ENCODE measurements at places on chromosomes 12 and 14.
A peak's percentile ranks its signal among the peaks of the same experiment; 100 is the strongest.

DNA sequence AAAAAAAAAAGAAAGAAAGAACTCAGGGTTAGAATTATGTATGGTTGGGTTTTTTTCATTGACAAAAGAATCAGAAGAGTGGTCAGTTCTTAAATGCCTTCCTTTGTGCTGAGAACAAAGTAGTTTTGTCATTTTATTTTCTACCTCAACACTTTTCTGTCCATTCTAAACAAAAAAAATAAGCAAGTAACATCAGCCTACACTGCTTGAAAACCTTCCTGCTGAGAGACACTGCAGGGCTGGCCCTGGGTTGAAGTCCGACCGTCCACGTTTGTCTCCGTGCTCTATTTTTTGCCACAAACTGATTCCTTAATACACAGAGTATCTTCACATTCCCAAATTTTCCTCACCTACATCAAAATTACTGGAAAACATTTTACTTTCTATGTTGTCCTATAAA lies 211.6 kb upstream of the PDZRN4 start:
- DNase-seq: no peak

DNA sequence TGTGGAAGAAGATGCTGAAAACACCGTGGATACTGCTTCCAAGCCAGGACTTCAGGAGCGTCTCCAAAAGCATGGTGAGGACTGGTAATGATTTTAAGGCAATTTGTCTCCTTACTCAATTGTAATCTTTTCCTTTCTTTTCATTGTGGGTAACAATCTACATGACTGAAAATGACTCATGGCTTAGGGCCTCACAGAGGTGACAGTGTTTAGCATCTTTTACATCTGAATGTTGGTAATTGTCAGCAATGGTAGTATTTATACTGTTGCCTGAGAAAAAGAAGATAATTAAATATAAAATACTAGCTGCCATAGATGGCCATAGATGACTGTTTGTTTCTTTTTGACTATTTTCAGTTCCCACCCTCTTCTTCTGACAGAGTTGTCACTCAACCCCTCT lies 31.6 kb downstream of the TULP3 start:
- DNase-seq: no peak

DNA sequence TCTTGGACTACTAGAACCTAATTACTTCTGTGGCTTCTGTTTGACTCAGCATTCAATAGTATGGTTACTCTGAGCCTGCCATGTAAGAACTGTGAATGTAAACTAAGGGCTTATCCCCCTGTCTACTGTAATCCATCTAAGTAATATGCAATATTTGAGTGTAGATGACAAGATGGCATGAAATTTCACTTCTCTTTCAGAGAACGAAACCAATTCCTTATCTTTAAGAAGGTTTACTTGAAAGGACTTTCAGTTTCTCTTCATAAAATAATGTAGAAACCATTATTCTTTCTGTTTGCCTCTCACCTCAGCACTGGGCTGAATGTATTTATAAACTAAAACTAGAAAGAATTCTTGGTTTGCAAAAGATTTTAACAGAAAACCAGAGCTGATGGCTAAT lies 60.4 kb upstream of the ARID2 start:
- DNase-seq: no peak

DNA sequence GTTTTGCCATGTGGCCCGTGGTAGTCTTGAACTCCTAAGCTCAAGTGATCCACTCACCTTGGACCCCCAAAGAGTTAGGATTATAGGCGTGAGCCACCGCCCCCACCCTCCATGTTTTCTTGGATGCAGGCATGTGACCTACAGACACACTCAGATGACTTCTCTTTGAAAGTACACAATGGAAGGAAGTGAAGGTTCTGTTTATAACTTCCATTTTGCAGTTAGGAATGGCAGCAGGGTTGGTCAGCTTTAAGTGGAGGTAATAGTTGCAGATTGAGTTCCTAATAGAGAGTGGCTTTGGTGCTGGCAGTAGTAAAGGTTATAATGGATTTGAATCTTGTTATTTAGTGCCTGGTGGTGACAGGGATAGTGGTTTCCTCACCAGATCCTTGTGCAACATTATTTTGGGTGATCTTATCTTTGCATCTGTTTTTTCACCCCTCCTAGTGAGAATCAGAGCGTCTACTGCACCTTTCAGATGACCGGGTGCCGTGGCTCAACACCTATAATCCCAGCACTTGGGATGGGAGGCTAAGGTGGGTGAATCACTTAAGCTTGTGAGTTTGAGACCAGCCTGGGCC lies 15.3 kb downstream of the LARP4 start:
- no peak for DNase-seq

DNA sequence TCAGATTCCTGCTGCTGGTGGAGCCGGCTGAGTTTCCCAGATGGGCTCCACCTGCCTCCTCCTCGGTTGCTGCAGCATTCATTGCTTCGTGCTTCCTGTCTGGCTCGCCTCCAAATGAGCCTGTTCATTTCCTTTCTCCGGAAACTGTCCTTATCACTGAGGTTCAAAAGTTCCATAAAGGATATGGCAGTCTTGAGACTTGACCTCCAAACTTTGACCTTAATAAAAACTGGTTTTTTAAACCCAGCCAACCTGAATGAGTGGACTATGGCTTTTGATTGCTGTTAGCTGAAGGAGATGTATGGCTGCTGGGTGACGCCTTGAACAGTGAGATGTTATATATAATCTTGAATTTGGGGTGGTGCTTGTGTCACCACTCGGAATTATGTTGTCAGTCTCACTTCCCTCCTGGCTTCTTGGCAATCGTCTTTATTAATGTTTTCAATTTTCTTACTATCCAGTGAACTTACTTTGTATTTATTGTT lies 62.7 kb downstream of the RASSF3 start:
- DNase-seq: peak; percentile 59

- DNase-seq: no peak
Observed at GRCh38 chr14:81655423-81656314, 122.0 kb upstream of the SEL1L start.

GRCh38 chr12:6548966-6549683 lies 6.7 kb downstream of the IFFO1 start:
- DNase-seq: no peak

DNA sequence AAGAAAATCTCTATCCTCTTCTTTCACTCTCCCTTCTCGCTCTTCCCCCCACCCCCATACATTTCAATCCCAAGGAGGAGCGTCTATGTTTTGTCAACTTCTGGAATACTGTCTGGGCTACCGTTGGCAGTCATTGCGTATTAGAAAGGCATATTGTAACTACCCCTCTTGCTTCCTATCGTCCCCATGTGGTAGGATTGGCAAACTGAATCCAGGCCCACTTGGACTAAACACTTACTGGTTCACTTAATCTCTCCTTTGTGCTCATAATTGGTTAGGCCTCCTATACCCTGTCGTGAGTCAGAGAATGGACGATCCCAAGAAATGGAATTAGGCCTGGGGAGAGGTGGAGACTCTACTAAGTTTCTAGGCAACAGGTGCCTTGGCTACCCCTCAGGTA lies 68.8 kb upstream of the SLC8A3 start:
- DNase-seq: no peak

DNA sequence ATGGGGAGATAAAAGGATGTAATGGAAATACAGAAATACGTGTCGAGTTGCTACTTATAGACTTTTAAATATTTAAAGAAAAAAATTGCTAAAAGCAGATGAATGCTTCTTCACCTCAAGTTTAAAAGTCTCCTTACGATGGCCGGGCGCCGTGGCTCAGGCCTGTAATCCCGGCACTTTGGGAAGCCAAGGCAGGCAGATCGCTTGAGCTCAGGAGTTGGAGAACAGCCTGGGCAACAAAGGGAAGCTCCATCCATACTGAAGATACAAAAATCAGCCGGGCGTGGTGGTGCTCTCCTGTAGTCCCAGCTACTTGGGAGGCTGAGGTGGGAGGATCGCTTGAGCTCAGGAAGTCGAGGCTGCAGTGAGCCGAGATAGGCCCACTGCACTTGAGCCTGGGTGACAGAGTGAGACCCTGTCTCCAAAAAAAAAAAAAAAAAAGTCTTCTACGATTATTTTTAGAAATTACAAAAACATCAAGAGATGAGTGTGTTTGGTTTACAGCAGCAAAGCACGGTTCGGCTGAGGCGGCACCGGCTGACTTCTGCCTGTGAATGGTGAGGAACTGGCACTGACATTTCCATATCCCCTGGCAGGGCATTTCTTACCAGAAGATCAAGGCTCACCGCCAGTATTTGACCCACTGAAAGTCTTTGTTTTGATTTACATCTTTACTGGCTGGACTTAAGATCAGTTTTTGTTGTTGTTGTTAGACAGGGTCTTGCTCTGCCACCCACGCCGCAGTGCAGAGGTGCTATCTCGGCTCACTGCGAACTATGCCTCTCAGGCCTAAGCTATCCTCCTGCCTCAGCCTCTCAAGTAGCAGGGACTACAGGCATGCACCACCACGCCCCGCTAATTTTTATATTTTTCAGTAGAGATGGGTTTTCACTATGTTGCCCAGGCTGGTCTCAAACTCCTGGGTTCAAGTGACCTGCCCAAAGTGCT lies 3.9 kb upstream of the MTA1 start:
- no peak for DNase-seq

DNA sequence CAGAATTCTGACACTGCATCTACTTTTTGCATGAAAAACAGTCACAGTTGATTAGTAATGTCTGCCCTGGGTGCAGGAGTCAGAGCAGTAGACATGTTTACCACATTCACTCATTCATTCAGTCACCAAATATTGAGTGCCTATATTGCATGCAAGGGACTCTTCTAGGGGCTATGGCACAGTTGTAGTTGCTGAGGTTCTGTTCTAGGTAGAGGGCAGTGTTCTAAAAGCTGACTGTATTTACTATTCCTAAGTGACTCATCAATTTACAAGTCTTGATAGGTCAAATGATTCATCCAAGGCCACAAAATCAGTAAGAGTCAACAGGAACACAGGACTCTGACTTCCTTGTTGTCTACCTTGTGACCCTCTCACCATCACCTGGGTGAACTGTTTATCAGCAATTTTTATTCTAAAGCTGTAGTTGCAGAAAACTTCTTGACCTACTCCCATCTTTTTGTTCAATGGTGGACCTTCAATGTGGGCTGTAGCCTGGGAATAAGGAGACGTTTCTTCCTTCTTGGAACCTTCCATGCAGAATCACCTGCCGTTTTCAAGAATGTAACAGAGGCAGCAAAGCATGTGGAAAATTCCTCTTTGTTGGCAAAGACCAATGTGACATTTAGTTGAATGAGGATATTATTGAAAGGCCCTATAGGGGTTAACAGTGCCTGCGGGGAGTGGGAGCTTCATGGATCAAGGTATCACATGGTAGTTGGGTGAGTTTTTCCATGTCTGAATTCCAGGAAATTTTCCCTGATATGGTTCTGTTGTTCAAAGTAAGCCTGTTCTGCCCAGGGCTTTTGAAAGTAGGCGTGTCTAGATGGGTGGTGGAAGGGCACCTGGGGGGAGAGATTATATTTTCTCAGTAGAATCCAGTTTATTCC lies 223.2 kb downstream of the KTN1 start:
- no peak for DNase-seq

DNA sequence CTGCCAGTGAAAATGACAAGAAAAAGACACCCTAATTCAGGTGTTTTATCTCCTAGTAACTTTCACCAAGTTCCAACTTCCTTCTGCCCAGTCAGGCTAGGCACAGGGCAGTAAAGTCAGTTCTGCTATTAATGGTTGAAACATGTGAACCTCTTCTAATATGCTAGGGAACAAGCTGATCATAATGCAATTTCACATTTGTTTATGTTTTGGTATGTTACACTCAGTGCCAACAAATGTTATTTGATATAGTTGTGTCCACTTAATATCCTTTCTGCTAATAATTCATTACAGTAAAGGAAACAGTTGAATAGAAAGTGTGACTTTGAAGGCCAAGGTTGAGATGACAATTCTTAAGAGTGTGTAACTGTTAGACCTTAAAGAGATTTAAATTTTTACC lies 17.2 kb downstream of the NT5DC3 start:
- no peak for DNase-seq

GRCh38 chr12:6547987-6548386 lies 7.9 kb downstream of the IFFO1 start:
- DNase-seq: no peak

DNA sequence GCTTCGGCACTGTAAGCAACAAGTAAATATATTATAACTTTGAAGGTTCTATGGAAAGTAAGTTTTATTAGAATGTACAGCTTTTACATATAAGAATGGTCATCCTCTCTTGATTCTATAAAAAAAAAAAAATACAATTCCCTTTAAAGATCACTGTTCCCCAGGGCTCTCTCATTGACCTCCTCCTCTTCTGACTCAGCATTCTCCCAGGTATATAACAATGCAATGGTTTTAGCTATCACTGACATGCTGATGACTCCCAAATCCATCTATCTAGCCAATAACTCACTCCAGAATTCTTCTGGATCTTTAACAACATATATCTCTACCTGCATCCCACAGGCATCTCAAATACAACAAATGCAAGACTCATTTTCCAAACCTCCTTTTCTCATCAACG lies 62.7 kb downstream of the EEA1 start:
- DNase-seq: no peak

DNA sequence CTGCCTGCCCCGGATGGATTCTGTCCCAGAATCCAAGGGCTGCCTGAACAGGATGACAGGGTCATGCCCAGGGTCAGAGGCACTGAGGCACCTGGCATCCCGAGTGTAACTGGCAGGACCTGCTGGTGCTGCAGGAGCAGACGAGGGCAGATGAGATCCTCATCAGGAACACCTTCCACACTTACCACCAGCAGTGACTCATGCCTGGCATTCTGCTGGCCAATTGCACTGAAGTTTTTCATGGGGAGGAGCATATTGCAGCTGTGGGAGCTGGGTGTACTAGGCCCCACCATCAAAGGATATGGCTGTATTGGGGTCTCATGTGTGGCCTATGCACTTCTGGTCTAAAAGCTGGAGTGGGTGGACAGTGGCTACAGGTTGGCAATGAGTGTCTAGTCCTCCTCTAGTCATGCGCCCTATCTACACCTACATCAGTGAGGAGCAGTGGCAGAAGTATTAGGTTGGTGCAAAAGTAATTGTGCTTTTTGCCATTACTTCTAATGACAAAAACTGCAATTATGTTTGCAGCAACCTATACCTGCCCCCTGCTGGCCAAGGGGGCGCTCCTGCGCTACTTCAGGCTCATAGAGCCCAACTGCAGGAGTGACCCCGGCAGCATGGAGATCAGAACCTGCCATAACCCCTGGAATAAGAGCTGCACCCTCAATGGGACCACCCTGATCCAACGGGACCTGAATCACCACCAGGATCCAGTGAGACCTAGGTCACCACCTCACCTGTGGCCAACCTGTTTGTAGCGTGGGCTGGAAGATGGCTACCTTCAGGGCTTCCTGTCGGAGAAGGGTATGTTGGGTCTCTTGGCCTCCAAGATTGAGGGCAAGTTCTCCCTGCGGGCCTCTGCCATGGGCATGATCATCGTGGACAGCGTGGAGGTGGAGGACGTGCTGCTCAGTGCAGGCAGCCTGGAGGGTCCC lies 8.0 kb upstream of the C12orf42 start:
- DNase-seq: peak; percentile 47

DNA sequence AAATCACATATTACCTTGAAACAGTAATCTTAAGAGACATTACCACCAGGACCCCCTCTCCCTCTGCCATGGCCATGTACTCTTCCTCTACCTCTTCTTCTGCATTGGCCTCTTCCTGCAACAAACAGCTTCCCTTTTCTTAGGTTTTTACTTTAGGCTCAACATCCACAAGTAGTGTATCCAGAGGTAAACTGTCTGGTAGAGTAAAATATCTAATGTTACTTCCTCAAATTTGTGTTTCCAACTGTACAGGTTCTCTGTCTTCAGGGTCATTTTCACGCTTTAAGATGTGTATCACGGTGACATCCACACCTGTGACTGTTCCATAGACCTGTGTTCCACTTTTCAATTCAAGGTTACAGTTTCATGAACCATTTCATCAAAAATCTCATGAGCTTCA lies 13.4 kb downstream of the CDK17 start:
- DNase-seq: no peak

GRCh38 chr12:46265734-46266133 lies 3.1 kb downstream of the SLC38A1 start:
- DNase-seq: no peak

- peak; percentile 80 for DNase-seq
Observed at GRCh38 chr12:103373088-103373523, 122.7 kb downstream of the C12orf42 start.

Data from NCI-H1417 (cell line).